ENCODE measurements at places on chromosomes 3 and 15. TPM values are rescaled to one million over a fixed set of nuclear protein-coding genes. Genes with fewer than 3 reads are reported as not detected.

Gene LIPH
- 0.23 TPM for total RNA-seq

Gene ADAMTS7
- 1.3 TPM for total RNA-seq

Gene NME9
- total RNA-seq, result 0.08 TPM

DNA sequence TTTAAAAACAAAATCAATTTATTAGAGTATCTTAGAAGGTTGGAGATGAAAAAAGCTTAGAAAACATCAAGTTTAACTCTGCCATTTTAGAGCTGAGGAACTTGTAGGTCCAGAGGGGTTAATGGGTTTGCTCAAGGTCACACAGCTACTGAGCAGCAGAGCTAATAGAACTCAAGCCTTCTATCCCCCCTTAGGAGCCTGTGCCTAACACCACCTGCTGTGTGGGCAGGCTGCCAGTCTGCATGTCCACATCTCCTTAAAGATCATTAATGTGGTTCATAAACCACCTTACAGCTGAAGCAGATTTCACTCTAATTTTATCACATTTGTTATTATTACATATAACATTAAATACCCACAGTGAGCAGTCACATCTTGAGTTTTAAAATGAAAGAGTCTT, 14.1 kb upstream of the SLC35G2 start:
- H3K4me1 ChIP-seq, result no peaks in the 10 kb centered on the region
- no peaks in the 10 kb centered on the region for H3K36me3 ChIP-seq
- H3K27me3 ChIP-seq, result no peaks in the 10 kb centered on the region
- no peak overlapping the region for H3K27ac ChIP-seq
- H3K4me3 ChIP-seq, result no peak overlapping the region
- DNase-seq, result no peak

DNA sequence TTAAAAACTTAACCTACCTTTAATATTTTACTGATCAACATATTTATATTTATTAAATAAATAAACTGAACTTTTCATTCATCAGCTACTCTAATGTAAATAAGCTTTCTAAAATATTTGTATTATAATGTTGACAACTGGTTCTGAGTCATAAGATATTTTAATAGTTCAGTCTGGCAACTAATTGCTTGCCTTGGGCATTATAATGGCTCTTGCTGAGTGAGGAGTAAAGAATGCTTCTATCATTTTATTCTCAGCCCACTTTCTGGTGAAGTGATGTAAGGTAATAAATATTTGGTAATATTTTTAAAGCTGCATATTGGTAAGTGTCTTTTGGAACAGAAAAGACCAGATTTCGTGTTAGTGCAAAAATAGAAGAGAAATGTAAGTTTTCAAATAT, 81.5 kb downstream of the DIPK2A start:
- H3K27ac ChIP-seq, result no peak overlapping the region
- DNase-seq, result no peak
- H3K4me1 ChIP-seq, result no peaks in the 10 kb centered on the region

GRCh38 chr15:69914960-69915359, 182.8 kb downstream of the TLE3 start:
- H3K36me3 ChIP-seq, result no peaks in the 10 kb centered on the region
- DNase-seq, result no peak
- no peak overlapping the region for H3K27ac ChIP-seq
- H3K4me3 ChIP-seq, result no peak overlapping the region
- H3K4me1 ChIP-seq, result no peaks in the 10 kb centered on the region
- H3K27me3 ChIP-seq, result peaks cover 3% of the 10 kb centered on the region

GRCh38 chr15:76183930-76184649, 124.3 kb downstream of the TMEM266 start:
- no peaks in the 10 kb centered on the region for H3K4me1 ChIP-seq
- no peak for DNase-seq
- H3K4me3 ChIP-seq, result no peak overlapping the region
- no peaks in the 10 kb centered on the region for H3K36me3 ChIP-seq
- no peaks in the 10 kb centered on the region for H3K27me3 ChIP-seq

Measured in liver (tissue), 10 donors.